HFFc6 (cell line): ENCODE measurements at places on chromosomes 3 and 15. TPM values are rescaled to one million over a fixed set of nuclear protein-coding genes. Genes with fewer than 3 reads are reported as not detected.

SLC26A6 gene
- 14.7 to 15.8 TPM (median 15.1 TPM) in 3 replicates for total RNA-seq

LTF gene
- total RNA-seq = 0.48 TPM in 1 of 3 replicates, not detected in the others

RBP2 gene
- not detected in 3 replicates for total RNA-seq

DNA sequence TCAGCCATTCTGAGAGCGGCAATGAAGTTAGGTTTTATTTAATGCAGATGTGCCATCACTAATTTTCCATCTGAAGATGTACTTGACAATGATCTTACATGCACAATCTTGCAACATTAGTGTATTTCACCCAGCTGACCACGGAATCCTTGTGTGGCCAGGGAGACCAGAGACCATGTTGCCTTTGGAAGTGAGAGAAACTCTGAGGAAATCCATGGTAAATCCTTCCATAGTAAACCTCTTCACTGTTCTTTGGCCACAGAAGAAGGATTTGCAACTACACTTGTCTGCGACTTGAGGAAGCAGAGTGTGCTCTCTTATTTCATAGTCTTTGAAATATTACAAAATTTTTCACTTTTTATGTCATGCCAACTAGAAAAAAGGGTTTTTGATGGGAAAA lies 128.4 kb upstream of the IGSF10 start:
- no peaks in the 10 kb centered on the region for H3K36me3 ChIP-seq
- no peak for DNase-seq
- H3K27ac ChIP-seq = no peak overlapping the region
- no peak overlapping the region for H3K4me3 ChIP-seq

PLOD2 gene
- 195 and 325 TPM in 2 replicates for total RNA-seq

GRCh38 chr3:179348325-179349013 lies 960 bp downstream of the MFN1 start:
- DNase-seq = no peak
- peaks cover 4% of the 10 kb centered on the region; the same call in 1 of the 2 replicates for H3K27me3 ChIP-seq
- H3K4me1 ChIP-seq = peaks cover 25% of the 10 kb centered on the region
- peak overlapping the region; percentile 97 for H3K27ac ChIP-seq
- H3K4me3 ChIP-seq = peak overlapping the region; percentile 100

- H3K36me3 ChIP-seq = 0 out of 2 replicates have a peak, but pooled peaks cover 3% of the 10 kb centered on the region
- no peak for DNase-seq
- H3K27me3 ChIP-seq = no peaks in the 10 kb centered on the region
- peaks cover 68% of the 10 kb centered on the region for H3K4me1 ChIP-seq
Measured at GRCh38 chr3:156763931-156764720, 62.0 kb upstream of the LEKR1 start.

SMCO1 gene
- not detected in 3 replicates for total RNA-seq

FAM107A gene
- 0.22 TPM in 1 of 3 replicates, not detected in the others for total RNA-seq

FMN1 gene
- total RNA-seq = 6.5 to 14.0 TPM (median 7.4 TPM) in 3 replicates

DNA sequence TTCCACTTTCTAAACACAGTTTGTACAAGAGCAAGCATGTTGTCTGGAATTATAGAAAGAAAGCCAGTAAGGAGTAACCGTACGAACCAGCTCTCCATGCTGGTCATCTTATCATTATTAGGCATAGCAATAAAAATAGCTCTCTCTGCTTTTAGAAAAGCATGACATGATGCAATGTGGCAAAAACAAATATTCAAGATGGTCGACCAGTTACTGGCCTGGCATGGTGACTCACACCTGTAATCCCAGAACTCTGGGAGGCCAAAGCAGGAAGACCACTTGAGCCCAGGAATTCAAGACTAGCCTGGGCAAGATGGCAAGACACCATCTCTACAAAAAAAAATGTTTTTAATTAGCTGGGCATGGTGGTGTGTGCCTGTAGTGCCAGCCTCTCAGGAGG lies 2.6 kb upstream of the MAP4 start:
- peak overlapping the region; percentile 55; the same call in 1 of the 2 replicates for H3K4me3 ChIP-seq
- peaks cover 89% of the 10 kb centered on the region for H3K4me1 ChIP-seq
- no peaks in the 10 kb centered on the region; the same call in 1 of the 2 replicates for H3K27me3 ChIP-seq
- DNase-seq = peak; percentile 79
- peak overlapping the region; percentile 93 for H3K27ac ChIP-seq

DNA sequence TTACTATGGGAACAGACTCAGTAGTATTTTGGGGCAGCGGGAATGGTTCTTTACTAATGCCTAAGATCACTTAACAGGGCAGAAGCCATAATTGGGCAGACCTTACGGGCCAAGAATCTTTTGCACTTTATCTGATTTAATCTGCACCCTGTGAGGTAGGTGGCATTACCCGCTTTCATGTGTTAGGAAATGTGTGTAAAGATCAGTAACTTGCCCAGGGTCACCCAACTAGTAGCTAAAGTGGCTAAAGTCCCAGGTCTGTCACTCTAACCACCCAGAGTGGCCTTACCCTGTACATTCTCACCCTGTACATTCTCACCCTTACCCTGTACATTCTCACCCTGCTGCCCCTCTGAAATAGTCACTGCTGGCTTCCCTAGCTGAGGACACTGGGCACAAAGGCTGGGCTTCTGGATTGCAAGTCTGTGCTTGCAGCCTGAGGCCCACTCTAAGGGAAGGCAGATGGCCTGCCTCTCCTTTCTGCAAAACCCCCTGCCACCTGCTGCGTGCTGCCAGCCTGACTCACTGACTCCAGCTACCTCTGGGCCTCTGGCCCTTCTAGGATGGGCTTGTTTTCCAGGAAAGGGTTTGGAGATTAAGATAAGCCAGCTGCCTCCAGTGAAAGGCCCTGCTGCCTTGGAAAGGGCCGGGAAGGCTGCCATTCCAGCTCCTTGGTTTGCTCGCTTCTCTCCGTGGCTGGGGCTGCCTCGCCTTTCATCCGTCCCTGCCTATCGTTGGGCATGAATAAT lies 37.5 kb upstream of the MYZAP start:
- H3K4me3 ChIP-seq = no peak overlapping the region
- H3K27ac ChIP-seq = no peak overlapping the region
- no peaks in the 10 kb centered on the region for H3K27me3 ChIP-seq
- H3K4me1 ChIP-seq = peaks cover 48% of the 10 kb centered on the region
- no peak for DNase-seq
- no peaks in the 10 kb centered on the region for H3K36me3 ChIP-seq

DNA sequence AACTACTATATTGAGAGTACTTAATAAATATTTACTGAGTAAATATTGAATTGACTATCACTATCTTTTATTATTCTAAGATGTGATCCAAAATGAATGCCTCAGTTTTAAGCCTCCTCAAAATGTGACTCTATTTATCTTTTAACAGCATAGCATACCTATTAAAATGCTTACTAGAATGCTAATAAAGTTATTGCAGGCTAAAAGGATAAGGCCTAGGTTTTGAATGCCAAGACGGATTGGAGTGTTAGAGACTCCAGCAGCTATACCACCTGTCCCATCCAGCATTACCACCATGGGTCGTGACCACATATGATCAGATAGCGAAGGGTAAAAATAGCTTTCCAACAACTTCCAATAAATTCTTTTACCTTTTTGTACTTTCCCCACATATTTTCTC lies 64.7 kb upstream of the MYRIP start:
- H3K4me3 ChIP-seq = no peak overlapping the region
- H3K27ac ChIP-seq = no peak overlapping the region
- peaks cover 5% of the 10 kb centered on the region for H3K27me3 ChIP-seq
- DNase-seq = no peak
- no peaks in the 10 kb centered on the region for H3K4me1 ChIP-seq

GRCh38 chr3:34582055-34582454 lies 783.6 kb downstream of the PDCD6IP start:
- no peaks in the 10 kb centered on the region for H3K36me3 ChIP-seq
- H3K27me3 ChIP-seq = no peaks in the 10 kb centered on the region; the same call in 1 of the 2 replicates
- H3K27ac ChIP-seq = no peak overlapping the region
- no peak for DNase-seq
- no peaks in the 10 kb centered on the region for H3K4me1 ChIP-seq

- no peak for DNase-seq
- peaks cover 25% of the 10 kb centered on the region for H3K27me3 ChIP-seq
- H3K27ac ChIP-seq = no peak overlapping the region
- H3K36me3 ChIP-seq = no peaks in the 10 kb centered on the region
- H3K4me1 ChIP-seq = no peaks in the 10 kb centered on the region
Measured at GRCh38 chr3:10600296-10600714, 94.9 kb upstream of the ATP2B2 start.

DNA sequence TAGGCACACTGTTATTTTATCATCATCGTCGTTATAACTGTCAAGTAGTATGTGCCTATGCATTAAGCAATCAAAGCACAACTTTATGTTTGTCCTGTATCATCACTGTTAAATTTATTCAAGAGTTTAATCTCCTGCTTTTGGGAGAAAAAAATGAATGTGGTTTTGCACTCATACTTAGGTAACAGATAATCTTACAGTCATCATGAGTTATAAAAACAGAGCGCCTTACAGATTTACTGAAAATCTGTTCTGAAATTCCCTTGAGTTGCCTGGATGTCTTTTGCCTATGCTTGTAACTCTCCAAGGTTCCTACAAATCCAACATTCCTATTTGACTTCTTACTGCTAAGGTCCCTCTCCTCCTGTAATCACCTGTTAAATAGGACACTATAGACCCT lies 307.3 kb downstream of the ZIC4 start:
- H3K36me3 ChIP-seq = peaks cover 2% of the 10 kb centered on the region; the same call in 1 of the 2 replicates
- no peak overlapping the region for H3K27ac ChIP-seq
- no peaks in the 10 kb centered on the region for H3K27me3 ChIP-seq
- peaks cover 8% of the 10 kb centered on the region; the same call in 1 of the 2 replicates for H3K4me1 ChIP-seq

- no peaks in the 10 kb centered on the region; the same call in 1 of the 2 replicates for H3K27me3 ChIP-seq
- no peak for DNase-seq
- no peak overlapping the region for H3K27ac ChIP-seq
- H3K4me3 ChIP-seq = no peak overlapping the region
- H3K4me1 ChIP-seq = peaks cover 34% of the 10 kb centered on the region
Measured at GRCh38 chr3:126908752-126909275, 74.1 kb upstream of the PLXNA1 start.

- no peaks in the 10 kb centered on the region for H3K4me1 ChIP-seq
- no peaks in the 10 kb centered on the region for H3K27me3 ChIP-seq
- no peak overlapping the region for H3K27ac ChIP-seq
Measured at GRCh38 chr15:87538327-87538834, 718.2 kb downstream of the NTRK3 start.

- H3K27me3 ChIP-seq = peaks cover 43% of the 10 kb centered on the region
- no peak for DNase-seq
- H3K4me1 ChIP-seq = no peaks in the 10 kb centered on the region
- no peak overlapping the region for H3K4me3 ChIP-seq
- no peaks in the 10 kb centered on the region for H3K36me3 ChIP-seq
Measured at GRCh38 chr3:72088486-72089025, 303.6 kb upstream of the PROK2 start.

UBAP1L gene
- total RNA-seq = 0.56 to 1.1 TPM (median 0.79 TPM) in 3 replicates

GOLGA6A gene
- not detected in 3 replicates for total RNA-seq

IQCF5 gene
- total RNA-seq = not detected in 3 replicates

CEP152 gene
- total RNA-seq = 3.4 to 7.2 TPM (median 5.5 TPM) in 3 replicates

B3GNT5 gene
- not detected in 3 replicates for total RNA-seq

DNA sequence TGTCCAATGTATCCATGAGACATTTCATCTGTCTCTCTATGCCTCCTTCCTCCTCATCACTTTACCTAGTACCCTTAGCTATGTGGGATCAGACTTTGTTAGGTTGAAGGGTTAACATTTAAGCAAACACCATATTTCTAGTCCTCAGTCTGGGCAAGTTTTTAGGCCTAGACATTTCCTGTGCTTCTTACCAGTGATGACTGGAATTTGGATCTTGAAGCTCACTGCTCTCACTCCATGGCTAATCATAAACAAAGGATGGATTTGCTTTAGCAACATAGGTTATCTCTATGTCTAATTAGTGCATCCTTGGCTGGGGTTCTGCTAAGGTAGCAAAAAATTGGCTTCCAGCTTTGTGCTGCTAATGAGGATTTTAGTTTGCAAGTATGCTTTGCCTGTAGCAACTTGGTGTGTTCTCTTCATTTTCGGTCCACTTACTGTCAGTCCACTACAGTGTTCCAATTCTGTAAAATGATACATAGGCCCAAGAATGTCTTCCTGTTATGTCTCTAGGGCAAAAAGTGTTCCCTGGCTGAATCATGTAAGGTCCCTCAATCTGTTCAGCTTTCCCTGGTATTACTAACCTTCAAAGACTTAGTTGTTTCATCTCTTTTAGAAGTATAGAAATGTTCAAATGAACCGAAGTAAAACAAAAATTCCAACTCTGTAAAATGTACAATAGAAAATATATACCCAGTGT lies 615.4 kb downstream of the CADM2 start:
- no peaks in the 10 kb centered on the region for H3K36me3 ChIP-seq
- no peak overlapping the region for H3K4me3 ChIP-seq
- DNase-seq = no peak
- no peaks in the 10 kb centered on the region for H3K27me3 ChIP-seq
- H3K27ac ChIP-seq = no peak overlapping the region

- peak overlapping the region; percentile 19; the same call in 1 of the 2 replicates for H3K27ac ChIP-seq
- DNase-seq = no peak
- H3K4me3 ChIP-seq = no peak overlapping the region
- H3K27me3 ChIP-seq = no peaks in the 10 kb centered on the region
Measured at GRCh38 chr3:178083906-178084866, 452.1 kb upstream of the KCNMB2 start.

DNA sequence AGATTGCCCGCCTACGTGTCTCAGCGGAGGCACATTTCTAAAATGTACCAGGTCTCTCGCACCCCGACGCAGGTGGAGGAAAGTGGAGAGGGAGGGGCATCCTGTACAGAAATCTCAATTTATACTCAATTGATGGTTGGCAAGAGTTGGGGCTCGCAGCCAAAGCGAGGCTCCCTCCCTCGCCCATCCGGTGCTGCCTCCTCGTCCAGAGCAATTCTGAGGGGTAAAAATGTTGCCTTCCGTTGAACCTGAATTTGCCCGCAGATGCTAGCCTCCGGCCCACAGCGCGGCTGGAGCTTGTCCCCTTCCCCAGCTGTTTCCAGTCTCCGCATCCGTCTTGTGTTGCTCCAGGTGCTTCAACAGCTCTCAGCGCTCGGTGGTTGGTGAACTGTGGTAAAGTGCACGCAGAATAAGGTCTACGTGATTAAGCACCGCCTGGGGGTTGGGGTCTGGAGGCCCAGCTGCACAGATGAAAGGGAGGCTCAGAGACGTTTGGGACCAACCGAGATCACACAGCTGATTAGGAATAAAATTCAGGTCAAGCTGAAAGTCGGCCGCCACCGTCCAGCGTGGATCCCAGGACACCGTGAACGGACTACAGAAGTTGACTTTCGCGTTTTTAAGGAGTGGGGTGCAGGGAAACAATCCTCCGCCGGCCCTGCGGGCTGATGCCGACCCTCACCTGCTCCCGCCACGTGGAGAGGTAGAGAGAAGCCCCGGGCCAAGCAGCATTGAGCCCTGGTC lies 846 bp upstream of the POLG start:
- no peak for DNase-seq
- peaks cover 16% of the 10 kb centered on the region for H3K27me3 ChIP-seq
- peaks cover 40% of the 10 kb centered on the region for H3K4me1 ChIP-seq
- H3K27ac ChIP-seq = peak overlapping the region; percentile 76

- no peak overlapping the region for H3K27ac ChIP-seq
- no peak for DNase-seq
- H3K27me3 ChIP-seq = peaks cover 2% of the 10 kb centered on the region; the same call in 1 of the 2 replicates
- peaks cover 12% of the 10 kb centered on the region; the same call in 1 of the 2 replicates for H3K4me1 ChIP-seq
Measured at GRCh38 chr3:171648069-171648468, 162.2 kb downstream of the PLD1 start.

- no peak for DNase-seq
- no peak overlapping the region for H3K27ac ChIP-seq
- no peak overlapping the region for H3K4me3 ChIP-seq
- peaks cover 17% of the 10 kb centered on the region for H3K36me3 ChIP-seq
Measured at GRCh38 chr15:39226169-39226937, 354.5 kb upstream of the THBS1 start.

SLC6A20 gene
- total RNA-seq = not detected in 3 replicates
